Stimulated activated CD4-positive, alpha-beta T cell treated with anti-CD3 and anti-CD28 coated beads, Interleukin-2, amount 100 ng/mL, for 4 hours (primary cell): ENCODE measurements at places on chromosomes 11 and 22.

- no peak for DNase-seq
Observed at GRCh38 chr11:104782377-104782754, 115.9 kb downstream of the CASP12 start.

- DNase-seq = no peak
Observed at GRCh38 chr11:69230856-69231425, 63.0 kb upstream of the MYEOV start.

- DNase-seq = no peak
Observed at GRCh38 chr22:23001463-23001862, 68.9 kb upstream of the GNAZ start.

DNA sequence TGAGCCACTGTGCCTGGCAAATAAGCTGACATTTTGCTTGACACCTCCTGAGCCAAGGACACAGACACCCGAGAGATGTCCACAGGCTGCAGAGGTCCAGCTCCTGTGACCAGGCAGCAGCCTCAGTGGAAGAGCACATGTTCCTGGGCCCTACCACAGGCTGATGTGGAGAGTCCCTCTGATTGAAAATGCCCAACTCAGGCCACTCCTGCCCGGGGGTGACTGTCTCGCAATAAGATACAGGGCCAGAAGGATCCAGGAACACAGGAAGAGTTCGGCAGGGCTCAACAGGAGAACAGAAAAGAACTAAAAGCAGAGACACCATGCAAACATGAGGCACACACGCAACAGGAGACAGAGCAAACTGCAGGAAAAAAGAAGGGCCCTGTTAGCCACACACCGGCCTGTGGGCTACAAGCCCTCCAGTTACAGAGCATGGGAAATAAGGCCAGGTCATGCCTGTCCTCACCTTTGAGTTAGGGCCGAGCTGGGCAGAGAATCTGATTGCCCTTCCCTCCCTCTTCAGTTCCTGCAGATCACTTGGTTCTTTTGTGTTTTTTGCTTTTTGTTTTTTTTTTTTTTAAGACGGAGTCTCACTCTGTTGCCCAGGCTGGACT, 28.3 kb upstream of the MALAT1 start:
- no peak for DNase-seq

DNA sequence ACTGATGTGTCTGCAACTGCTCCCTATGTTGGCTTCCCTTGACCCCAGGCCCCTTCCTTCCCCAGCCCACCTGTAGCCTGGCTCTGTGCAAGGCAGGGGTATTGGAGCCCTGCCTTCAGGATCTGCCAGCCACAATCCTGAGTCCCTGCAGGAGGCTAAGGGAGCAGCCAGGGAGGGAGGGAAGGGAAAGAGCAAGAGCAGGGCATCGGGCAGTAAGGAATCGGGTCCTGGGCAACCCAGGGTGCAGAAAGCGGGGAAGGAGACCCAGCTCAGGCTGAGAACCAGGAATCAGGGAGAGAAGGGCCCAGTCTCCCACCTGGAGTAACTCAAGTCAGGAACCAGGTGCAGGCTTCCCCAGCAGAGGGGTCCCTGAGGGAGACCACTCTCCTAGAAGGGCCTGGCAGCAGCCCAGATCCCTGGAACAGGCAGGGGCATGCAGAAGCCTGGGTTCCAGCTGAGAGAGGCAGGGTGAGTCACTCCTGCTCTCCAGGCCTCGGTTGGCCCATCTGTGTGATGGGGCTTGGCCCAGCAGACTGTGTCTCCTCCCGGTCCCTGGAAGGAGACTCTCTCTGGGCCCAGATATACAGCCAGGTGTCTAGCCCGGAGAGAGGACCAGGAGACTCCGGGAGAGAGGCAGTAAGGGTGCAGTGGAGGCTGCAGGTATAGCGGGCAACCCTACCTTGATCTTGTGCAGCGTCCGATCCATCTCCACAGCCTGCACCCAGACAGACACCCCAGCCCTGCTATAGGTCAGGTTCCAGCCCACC, 13.4 kb downstream of the STARD10 start:
- DNase-seq = no peak

- no peak for DNase-seq
Observed at GRCh38 chr22:46078241-46079092, 71.9 kb upstream of the PPARA start.

DNA sequence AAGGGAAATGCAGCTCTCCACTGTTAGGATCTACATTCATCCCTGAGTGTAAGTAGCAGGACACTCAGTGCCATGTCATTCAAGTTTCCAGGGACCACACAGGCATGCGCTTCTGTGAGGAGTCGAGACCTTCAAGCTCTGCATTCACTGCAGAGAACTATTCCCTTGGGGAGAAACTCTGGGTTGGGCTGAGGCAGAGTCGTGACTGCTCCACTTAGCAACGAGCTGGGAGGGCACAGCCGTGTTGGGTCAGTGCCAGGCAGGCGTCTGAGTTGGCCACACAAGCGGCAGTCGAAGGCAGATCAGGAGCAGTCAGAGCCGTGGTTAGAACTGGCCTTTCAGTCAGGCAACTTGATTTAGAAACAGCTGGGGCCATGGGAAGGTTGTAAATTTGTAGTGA, 14.7 kb downstream of the MPEG1 start:
- no peak for DNase-seq

- no peak for DNase-seq
Observed at GRCh38 chr11:66039765-66040164, 9.2 kb downstream of the GAL3ST3 start.

- no peak for DNase-seq
Observed at GRCh38 chr11:65584723-65585171, 8.9 kb downstream of the EHBP1L1 start.

DNA sequence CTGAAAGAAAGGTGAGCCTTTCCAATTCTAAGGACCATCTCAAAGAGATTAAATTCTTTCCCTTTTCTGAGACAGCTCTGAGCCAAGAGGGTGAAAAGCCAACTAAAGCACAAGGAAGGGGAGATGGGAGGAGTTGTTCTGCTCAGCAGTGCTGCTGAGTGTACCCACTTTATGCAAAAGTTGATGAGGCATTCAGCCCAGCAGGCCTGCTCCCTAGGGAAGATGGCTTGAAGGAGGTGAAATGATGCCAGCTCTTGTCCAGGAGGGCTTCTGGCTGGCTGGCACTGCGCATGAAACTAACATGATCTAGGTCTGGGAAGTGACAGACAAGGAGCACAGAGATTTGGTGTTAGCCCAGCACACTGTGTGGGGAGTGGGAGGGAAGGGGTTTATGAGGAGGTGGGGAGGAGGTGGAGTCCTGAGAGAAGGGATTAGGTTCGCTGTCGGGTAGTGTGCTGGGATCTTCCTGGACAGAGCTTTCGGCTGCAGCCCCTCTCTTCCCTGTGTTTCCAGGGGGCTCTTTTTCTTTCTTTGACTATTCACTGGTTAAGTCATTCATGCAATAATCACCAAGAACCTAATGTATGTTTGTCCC, 225.5 kb upstream of the NARS2 start:
- DNase-seq = no peak

GRCh38 chr11:62124186-62125113, 639 bp downstream of the INCENP start:
- DNase-seq = no peak

DNA sequence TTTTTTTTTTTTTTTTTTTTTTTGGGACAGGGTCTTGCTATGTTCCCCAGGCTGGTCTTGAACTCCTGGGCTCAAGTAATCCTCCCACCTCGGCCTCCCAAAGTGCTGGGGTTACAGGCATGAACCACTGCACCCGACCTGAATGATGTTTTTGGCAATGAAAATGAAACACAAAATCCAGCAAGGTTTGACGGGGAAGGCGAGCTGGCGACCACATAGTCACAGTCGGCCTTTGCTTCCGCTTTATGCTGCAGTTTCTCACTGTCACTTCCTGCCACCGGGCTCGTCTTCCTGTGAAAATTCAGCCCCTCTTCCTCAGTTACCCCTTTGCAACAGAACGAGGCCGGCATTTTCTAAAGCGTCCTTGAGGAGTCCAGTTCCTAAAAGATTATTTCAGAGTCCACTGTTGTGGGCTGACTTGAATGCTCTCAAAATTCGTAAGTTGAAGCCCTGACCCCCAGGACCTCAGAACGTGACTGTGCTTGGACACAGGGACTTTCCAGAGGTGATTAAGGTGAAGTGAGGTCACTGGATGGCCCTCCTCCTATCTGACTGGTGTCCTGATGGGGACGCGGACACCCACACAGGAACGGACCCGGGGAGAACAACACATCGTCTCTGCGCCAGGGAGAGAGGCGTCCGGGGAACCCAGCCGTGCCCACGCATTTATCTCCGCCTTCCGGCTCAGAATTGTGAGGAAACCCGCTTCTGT, 2.9 kb upstream of the BID start:
- DNase-seq = no peak

- no peak for DNase-seq
Observed at GRCh38 chr11:69210310-69211035, 54.7 kb downstream of the SMIM38 start.

DNA sequence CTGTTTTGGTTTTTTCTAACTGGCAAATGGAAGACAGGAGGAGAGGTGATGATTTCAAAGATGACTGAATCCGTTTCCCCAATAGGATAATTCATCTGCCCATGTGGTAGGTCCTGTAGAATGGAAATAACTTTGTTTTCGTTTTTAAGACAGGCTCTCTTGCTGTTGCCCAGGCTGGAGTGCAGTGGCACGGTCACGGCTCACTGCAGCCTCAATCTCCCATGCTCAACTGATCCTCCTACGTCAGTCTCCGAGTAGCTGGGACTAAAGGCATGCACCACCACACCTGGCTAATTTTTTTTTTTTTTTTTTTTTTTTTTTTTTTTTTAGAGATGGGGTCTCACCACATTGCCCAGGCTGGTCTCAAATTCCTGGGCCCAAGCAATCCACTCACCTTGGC, 77.4 kb upstream of the BIRC3 start:
- no peak for DNase-seq

DNA sequence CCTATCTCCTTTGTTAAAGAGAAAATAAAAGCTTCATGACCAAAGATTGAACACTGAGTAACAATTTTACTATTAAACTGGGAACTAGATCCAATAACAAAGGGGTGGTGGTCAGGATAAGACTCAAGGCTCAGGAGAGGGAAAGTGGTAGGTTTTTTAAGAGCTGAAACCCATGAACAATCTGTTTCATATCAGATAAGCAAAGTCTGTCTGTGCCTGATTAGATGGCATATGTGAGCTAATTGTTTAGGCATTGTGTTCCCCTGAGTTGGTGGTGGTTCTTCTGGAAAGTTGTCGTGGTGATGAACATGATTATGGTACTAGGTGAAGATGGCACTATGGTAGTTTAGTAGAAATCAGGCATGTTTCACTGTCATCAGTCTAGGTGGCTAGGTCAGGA, 24.4 kb downstream of the USP47 start:
- no peak for DNase-seq

GRCh38 chr11:117677729-117678310, 119.2 kb downstream of the DSCAML1 start:
- no peak for DNase-seq

DNA sequence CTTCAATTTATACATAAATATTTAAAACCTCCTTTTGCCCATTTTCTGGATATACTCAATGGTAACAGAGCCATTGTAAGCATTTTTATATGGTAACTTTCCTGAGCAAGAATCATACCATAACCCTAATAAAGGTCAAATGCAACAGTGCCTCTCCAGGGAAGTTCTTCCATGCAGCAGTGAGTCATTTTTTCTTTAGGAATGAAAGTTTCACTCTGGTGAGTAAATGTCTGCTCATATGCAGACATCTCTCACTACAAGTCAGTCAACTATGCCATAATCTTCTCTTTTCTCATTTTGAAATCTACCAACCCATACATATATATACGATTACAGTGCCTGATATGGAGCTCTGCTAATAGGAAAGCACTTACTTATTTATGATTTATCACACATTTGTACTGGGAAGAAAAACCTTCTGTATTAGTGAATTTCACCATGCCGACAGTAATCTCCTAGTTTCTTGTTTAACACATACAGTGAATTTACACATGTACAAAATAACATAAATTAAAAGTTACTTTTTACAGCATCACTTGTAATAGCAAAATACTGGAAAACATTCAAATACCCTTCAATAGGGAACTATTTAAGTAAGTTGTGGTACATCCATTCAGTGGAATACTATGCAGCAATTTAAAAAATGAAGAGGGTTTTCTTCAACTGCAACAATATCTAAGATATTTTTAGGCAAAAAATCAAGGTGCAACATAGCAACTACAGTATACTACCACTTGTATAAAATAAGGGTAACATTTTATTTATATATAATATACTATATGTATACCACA, 16.0 kb downstream of the STK33 start:
- DNase-seq = no peak

- DNase-seq = no peak
Observed at GRCh38 chr11:121067962-121068647, 32.9 kb upstream of the TECTA start.
